Glutamatergic neuron (in vitro differentiated cells): ENCODE measurements at places on chromosomes 3 and 15.

DNA sequence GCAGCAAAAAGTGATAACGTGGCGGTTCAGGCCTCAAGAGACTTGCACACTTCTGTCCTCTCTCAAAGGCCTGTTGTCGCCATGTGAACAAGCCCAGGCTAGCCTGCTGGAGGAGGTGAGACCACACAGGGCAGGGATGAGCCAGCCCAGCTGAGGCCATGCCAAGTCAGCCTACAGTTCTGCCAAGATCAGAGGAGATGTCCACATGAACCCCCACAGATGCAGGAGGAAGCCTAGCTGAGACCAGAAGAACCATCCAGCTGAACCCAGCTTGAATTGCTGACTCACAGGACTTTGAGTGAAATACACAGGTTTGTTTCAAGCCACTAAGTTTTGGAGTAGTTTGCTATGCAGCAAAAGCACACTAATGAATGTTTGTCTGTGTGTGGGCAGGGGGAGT is 50.3 kb upstream of the SEC13 start:
- H3K4me3 ChIP-seq: no peak overlapping the region
- no peak for DNase-seq
- peaks cover 9% of the 10 kb centered on the region for H3K36me3 ChIP-seq
- peaks cover 13% of the 10 kb centered on the region for H3K4me1 ChIP-seq
- H3K27me3 ChIP-seq: peaks cover 5% of the 10 kb centered on the region

DNA sequence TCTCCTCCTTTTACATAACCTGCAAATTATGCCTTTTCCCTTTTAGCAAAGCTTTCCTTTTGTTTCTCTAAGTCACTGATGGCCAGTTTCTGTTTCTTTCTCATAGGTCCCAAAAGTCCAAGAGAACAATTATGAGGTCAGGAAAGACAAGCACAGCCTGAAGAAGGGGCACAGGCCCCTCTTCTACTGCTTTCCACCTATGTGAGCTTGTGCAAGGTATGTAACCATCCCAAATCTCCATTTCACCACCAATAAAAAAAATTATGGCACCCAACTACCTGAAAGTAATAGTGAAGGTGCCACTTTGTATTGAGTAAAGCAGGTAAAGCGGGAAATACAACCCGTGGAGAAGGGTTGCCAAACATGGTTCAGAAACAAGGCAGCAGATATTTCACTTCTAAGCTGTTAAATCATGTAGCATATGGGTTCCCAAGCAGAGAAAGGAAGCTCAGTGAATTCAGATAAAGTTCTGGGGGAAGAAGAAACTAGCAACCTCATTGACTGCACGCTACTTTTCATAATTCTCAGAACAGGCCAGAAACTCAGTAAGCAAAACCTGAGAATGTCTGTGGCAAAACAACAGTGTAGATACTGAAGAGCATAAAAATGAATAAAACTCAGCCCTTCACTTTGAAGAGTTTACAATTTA is 4.2 kb downstream of the PLOD2 start:
- H3K4me1 ChIP-seq: peaks cover 40% of the 10 kb centered on the region
- H3K27me3 ChIP-seq: no peaks in the 10 kb centered on the region
- H3K36me3 ChIP-seq: no peaks in the 10 kb centered on the region
- H3K27ac ChIP-seq: peak overlapping the region; percentile 45
- H3K4me3 ChIP-seq: peak overlapping the region; percentile 71

DNA sequence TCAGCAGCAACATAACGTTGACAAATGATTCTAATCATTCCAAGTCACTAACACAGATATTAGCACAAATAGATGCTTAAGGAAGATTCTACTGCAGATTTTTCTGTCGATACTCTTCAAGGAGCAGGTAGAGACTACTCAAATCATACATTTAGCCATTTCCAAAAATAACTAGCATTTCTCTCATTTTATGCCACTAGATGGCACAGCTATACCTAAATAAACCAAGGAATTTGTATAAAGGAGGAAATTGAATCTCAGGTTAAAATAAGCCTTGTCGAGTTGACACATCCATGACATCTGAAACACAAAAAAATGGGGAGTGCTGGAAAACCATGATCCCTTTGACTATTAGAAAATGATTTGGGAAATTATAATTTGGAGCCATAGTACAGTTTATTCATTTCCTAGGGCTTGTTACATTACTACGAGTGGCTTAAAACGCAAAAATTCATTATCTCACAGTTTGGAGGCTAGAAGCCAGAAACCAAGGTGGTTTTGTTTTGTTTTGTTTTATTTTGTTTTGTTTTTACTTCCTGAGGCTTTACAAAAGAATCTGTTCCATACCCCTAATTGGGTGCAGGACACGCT is 59.5 kb upstream of the STRIT1 start:
- H3K27ac ChIP-seq: no peak overlapping the region
- no peaks in the 10 kb centered on the region for H3K36me3 ChIP-seq
- H3K27me3 ChIP-seq: peaks cover 5% of the 10 kb centered on the region
- no peak for DNase-seq
- no peak overlapping the region for H3K4me3 ChIP-seq

DNA sequence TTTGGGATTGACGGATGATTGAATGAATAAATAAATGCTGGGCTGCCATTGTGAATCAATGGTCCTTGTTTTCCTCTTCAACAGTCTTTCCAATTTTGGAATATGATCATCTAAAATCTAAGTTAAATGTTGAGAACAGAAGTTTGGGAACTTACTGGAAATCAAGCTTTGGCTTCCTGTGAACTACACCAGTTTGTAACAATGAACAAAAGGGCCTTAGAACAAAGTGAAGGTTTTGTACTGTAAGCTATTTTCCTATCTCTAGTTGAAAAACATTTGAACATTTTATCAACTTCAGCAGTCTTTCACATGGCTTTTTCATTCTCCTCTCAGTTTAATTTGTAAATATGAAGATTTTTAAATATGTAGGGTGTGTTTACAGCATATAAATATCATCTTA is 66.3 kb downstream of the RUBCN start:
- no peaks in the 10 kb centered on the region for H3K4me1 ChIP-seq
- no peak overlapping the region for H3K4me3 ChIP-seq
- no peaks in the 10 kb centered on the region for H3K27me3 ChIP-seq
- no peak overlapping the region for H3K27ac ChIP-seq
